HAP-1 (cell line): ENCODE measurements at places on chromosomes 3 and 15.

DNA sequence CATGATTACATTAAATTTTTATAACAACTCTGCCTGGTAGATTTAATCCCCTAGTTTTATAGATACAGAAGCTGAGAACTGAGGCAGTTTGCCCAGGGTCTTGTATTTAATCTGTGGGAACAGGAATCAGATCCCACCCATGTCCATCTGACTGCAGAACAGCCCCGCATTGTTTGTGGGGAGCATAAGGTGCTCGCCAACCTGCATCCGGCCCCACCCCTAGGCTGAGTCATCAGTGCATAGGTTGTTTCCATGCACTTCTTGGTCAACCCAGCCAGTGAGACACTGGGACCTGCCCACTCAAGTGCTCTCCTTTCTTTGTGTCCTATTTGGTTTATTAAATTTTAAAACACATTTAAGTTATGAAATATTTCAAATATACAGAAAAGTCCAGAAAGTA, 266.2 kb downstream of the OPA1 start:
- DNase-seq: no peak

GRCh38 chr3:36381311-36381956, 1.1 kb downstream of the STAC start:
- DNase-seq: no peak

GRCh38 chr3:148723631-148724030, 25.9 kb downstream of the AGTR1 start:
- no peak for DNase-seq

- no peak for DNase-seq
Measured at GRCh38 chr3:122941228-122942206, 86.0 kb downstream of the SEMA5B start.

DNA sequence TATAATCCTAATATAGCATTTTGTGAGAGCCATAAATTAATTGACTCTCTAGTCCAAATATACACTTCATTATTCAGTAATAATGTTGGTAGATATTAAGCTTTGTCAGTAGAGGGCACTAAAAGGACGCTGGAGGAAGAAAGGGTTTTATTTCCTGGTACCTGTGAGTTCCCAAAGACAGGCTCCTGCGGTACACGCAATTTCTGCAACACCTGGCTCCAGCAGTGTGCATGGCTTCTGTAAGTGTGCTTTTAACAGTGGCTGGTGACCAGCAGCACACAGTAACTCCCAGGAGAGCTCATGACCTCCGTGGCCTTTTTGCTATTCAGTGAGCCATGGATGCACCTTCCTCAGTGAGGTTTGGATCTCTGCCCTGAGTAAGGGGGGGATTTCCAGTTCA, 338.3 kb upstream of the ZNF385D start:
- DNase-seq: peak; percentile 19

- DNase-seq: peak; percentile 44
Measured at GRCh38 chr15:44584162-44584749, 47.3 kb downstream of the EIF3J start.

- DNase-seq: no peak
Measured at GRCh38 chr3:152054315-152054714, 180.9 kb downstream of the SUCNR1 start.

- no peak for DNase-seq
Measured at GRCh38 chr3:138260611-138261010, 69.0 kb downstream of the NME9 start.

- no peak for DNase-seq
Measured at GRCh38 chr3:18426597-18427193, 1.6 kb upstream of the SATB1 start.
